ENCODE measurements at places on chromosomes 7 and 10.

- no peak for DNase-seq
Observed at GRCh38 chr7:17402628-17403278, 104.3 kb downstream of the AHR start.

DNA sequence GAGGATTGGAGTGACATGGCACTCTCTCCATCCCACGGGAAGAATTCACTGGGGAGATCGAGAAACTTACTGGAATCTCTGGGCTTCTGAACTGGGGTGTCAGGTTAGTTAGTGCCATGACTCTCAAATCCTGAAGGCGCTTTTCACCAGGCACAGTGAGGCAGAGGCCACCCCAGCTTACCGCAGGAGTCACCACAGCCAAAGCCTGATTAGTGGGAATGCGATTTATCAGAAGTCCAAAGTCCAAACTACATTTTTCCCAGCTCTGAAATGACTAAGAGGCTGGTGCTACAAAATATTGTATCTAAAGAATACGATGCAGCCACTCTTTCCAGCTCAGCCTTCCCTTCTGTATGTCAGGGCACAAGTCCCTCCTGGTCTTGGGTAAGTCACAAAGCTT lies 334.8 kb upstream of the SHH start:
- DNase-seq, result no peak

DNA sequence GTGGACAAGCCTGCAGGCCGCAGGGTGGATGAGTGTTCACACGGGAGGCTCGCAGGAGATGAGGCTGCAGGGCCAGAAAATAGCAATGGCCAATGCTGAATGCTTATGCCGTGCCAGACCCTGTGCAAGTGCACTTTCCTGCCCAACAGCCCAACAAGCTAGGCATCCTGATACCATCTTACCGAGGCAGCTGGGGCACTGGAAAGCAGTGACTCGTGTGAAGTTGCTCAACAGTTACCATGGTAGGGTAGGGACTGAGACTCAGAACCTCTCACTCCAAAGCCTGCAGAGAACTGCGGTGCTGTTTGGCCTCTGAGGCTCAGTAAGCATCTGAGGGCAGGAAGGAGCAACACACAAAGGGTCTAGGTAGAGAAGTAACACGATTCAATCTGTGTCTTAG lies 43.7 kb downstream of the JAZF1 start:
- no peak for DNase-seq

DNA sequence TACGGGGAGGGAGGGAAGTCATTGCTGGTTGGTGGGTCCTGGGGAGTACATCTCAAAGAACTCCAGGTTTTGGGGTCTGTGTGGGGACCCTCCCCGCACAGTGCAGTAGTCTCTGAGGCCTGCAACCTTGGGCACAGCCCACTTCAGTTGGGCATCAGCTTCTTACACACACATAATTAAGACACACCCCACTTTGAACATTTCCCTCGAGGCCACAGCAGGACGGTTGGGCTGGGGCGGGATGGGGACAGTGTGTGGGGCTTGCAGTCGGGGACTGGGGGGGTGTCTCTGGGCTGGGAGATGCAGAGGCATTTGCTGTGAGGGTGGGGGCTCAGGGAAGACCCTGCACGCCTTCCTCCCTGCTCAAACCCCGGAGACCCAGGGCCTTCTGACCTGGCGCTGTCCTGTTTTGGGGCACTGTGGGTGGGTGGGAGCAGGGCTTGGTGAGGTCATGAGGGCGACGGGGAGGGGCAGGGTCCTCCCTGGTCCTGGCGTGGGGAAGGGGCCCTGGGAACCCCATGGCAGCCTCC lies 1.3 kb downstream of the LFNG start:
- DNase-seq, result no peak

DNA sequence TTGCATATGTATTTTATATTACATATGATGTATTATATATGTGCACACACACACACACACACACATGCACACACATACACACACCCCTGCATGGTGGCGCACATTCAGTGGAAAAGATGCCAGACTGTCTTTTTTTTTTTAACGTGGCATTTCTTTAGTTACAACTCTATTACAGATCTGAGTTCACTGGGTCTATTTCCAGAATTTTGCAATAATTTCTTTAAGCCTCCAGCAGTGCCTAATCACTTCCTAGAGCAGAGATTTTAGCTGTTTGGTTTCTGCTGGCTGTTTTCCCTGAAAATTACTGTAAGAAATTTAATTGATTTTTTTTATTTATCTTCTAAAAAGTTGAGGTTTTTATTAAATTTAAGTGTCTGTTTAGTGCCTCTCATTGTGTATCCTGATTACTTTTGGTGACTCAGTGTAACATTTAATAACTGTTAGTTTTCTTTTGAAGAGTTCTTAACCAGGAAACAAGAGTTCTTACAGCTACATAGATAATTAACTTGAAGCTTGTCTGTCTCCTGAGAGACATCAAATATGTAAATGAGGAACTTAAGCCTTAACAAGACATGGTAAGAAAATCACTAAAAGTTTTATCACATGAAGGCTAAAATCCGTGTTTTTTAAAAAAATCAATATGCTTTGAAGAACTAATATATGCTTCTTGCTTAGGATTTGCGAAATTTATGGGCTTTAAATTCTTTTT lies 232.0 kb downstream of the MDFIC start:
- no peak for DNase-seq

- DNase-seq, result no peak
Observed at GRCh38 chr10:48773580-48773979, 88.9 kb downstream of the WDFY4 start.

- peak; percentile 71 for DNase-seq
Observed at GRCh38 chr10:48931188-48931587, 8.5 kb downstream of the LRRC18 start.

DNA sequence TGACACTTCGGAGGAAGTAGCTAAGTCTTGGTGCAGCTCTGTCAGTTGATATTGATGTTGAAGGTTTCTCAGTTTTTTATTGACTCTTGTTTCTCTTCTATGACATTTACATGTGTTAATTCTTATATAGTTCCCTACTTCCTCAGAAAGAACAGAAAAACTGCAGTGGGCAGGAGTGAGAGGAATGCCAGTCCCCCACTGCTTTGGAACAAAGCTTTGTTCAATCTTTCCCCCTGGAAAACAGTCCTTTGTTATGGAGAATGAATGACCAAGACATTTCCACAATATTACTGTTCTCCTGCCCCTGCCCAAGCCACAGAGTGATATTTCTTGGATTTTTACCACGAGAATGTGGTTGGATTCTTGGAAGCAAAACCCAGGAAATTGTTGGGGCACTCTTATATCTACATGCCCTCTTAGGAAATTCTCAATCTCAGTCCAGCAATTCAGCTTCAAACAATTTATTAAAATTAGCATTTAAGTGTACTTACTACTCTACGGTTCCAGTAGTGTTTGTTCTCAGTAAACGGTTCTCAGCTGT lies 258.0 kb upstream of the KCND2 start:
- no peak for DNase-seq

DNA sequence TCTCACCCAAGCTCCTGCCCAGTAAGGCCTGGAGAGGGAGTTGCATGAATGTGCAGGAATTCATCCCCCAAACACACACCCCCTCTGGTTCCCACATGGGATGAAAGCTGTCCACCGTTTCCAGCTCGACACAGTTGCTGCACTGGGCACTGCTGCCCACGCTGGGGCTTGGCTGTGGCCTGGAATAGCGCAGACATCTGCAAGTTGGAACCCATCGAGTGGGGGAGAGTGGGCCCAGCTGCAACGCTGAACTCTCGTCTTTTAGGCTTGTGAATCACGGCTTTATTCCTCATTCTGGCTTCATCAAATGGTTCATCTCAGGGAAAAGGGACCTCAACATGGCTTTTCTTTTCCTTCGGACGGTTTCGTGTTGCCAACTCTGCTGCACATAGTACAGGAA lies 264.7 kb downstream of the DNAJB6 start:
- DNase-seq, result no peak

DNA sequence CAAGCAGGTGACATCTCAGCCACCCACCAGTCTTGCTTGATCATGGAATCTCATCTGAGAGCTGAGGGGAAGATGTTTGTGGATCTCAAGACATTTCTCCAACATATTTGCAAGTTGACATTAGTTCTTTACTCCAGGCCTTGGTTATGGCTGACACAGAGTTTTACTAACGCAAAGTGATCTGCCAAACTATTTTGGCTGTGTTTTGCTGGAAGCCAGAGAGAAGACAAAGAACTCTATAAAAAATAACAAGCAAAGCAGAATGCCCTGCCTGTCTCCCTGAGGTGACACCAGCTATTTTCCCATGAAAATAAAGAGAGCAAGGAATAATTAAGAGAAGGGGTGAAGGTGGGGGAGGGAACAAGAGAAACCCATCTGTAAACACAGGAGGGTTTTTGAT lies 286.4 kb downstream of the WDR11 start:
- DNase-seq, result no peak

DNA sequence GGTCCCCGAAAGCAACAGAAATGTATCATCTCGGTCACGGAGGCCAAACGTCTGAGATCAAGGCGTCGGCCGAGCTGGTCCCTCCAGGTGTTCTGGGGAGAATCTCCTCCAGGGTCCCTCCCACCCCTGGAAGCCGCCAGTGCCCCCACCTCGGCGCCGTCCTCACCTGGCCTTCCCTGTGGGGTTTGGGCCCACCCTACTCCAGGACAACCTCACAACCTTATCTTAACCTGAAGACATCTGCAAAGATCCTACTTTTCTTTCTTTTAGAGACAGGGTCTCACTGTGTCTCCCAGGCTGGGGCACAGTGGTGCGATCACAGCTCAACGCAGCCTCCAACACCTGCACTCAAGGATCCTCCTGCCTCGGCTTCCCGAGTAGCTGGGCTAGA lies 33.4 kb downstream of the ADAP1 start:
- no peak for DNase-seq

DNA sequence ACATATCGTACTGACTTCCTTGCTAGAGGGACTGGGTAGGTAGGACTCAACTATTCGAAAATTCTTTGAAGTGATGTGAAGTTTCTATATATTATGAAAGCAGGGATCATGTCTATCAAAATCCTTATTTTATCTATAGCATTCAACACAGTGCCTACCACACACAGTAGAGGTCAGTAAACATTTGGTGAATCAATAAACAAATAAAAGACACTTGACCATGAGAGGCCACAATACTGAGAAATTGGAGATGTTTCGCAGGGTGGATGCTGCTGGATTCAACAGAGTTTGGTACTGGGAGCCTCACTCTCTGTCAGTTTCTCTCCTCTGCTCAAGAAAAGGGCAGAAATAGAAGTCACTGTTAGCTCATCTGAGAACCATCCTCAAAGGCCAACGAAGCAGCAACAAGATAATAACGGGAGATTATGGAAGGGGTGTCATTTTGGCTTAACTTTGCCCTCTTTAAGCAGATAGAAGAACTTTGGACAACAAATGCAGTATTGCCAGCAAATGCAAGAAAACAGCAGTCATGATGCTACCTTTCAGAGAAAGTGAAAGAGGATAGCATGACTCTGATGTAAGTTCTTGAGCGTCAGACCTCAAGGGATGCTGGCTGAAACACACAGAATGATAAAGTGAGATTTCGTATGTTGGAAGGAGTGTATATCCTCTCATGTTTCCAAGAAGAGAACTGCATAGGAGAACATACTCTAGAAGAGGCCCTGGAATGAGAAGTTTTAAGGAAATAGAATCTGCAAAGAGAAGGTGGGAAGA lies 107.6 kb downstream of the SEMA3E start:
- no peak for DNase-seq

GRCh38 chr10:33739031-33739430 lies 404.6 kb upstream of the NRP1 start:
- no peak for DNase-seq

GRCh38 chr7:118615-119391 lies 73.6 kb upstream of the FAM20C start:
- DNase-seq, result peak; percentile 6

- DNase-seq, result no peak
Observed at GRCh38 chr10:86727470-86727869, 28.9 kb upstream of the BMPR1A start.

DNA sequence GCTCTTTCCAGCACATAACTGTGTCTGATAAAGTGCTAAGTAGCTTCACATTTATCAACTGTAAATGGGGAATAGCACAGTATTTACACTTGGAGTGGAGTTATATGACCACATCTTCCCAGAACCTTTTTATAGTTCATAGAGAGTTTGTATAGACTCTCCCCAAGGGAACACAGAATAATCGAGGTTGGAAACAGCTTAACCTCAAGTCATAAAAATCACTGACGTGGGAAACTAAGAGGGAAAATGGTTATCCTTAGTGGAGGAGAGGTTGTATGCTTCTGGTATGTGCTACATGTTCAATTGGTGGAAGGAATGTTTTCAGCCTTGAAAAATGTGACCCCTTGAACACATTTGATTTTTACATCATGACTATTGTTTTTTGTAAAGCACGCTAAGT lies 167.9 kb upstream of the KIAA1217 start:
- DNase-seq, result no peak

- no peak for DNase-seq
Observed at GRCh38 chr7:30604901-30605300, 10.2 kb downstream of the GARS1 start.

GRCh38 chr10:86341361-86341811 lies 25.2 kb downstream of the GRID1 start:
- DNase-seq, result no peak

GRCh38 chr10:123398180-123398591 lies 244.0 kb downstream of the BUB3 start:
- DNase-seq, result no peak

DNA sequence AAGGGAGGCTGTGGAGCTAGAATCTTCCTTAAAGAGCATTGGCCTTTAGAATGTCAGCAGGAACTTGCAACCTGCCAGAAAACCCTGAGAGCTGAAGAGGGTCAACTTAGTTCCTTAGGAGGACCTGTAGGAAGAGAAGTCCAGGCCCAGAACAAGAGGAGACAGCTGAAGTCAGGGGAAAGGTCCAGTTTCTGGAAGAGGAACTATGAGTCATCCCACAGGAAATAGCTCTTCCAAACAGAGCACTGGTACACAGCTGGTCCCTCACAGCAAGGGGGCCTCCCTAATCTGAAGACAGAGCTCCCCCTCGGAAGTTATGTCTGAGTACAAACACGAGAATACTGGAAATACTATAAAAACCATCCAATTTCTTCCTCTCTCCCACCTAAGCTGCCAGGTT lies 98.9 kb downstream of the HERPUD2 start:
- DNase-seq, result no peak

DNA sequence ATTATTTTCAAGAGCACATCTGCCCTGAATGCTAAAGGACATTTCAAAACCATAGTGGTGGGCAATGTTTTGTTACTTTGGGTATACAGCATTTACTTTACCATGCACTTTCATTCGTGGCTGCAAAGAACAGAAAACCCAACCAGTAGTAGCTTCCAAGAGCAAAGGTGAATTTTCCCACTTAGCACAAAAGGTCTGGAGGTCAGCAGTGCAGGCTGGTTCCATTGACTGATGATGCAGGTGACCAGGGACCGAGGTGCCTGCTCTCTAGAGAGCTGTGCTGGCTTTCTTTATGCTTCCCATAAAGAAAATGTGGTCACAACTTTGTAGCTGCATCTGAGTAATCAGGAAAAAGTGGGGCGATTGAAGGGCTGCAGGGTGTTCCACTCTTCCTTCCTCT lies 240.0 kb downstream of the BICC1 start:
- no peak for DNase-seq
